Activated gamma-delta T cell (primary cell): ENCODE measurements at places on chromosomes 3 and 15.

- DNase-seq, result no peak
Measured at GRCh38 chr15:82103468-82103867, 57.6 kb upstream of the MEX3B start.

DNA sequence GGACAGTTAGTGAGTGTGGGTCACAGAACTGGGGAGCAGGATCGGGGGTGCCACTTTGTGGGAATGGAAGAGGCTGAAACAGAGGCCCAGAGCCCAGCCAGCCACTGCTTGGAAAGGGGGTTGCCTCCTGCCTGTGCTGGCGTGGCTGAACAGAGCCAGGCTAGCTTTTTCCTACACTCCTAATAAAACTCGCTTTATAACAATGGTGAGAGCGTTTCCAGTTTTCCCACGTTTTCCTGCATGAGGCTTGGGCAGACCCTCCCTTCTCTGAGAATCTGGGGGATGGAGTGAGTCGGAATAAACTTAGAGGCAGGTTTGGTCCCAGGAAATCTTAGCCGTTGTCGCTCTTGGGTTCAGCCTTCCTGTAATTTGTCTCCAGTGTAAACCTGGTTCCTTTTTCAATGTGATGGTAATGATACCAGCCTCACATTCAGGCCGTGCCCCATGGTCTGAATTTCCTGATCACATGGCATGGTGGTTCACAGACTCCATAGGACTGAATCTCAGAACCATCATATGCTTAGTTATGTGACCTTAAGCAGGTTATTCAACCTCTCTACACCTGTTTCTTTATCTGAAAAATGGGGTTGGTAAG is 6.5 kb upstream of the FGD5 start:
- no peak for DNase-seq

DNA sequence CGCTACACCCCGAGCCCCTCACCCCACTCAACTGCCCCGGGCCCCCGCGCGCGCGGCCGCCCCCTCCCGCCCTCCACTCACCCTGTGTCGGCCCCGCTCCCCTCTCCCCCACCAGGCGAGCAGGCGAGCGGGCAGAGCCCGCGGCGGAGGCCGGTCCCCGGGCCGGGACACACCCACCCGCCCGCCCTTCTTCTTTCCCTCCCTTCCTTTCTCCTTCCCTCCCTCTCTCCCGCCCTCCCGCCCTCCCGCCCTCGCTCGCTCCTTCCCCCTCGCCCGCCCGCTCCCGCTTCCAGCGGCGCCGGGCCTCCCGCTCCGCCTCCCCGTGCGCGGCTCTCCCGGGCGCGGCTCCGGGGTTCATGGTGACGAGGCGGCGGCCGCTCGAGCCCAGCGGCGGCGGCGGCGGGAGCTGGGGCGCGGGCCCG is at the start of gene CTDSPL:
Gene CTDSPL, plus strand, starts transcription at position 261 of the 422 bp plus-strand sequence. CDS start 320 bp downstream, outside the sequence.
- no peak for DNase-seq

DNA sequence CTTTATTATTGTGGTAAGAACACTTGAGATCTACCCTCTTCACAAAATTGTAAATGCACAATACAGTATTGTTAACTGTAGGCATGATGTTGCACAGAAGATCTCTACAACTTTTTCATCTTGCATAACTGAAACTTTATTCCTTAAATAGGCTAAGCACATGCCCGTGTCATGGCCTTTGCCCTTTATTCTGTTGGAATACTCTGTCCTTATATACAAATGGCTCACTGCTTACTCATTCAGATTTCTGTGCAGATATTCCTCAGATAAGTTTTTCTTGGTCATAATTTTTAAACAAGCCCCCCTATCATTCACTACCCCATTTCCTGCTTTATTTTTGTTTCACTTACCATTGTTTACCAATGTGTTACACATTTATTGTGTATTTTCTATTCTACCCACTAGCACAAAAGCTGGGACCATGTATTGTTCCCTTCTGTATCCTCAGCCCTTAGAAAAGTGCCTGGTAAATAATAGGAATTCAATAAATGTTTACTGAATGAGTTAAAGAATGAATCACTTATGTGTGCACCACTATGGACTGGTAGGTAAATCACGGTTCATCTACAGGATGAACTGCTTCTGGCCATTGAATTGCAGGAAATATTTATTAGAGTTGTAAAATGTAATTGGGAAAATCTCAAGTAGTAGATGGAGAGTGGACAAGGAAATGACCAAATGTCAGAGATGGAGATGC is 151.0 kb downstream of the CPNE4 start:
- no peak for DNase-seq

DNA sequence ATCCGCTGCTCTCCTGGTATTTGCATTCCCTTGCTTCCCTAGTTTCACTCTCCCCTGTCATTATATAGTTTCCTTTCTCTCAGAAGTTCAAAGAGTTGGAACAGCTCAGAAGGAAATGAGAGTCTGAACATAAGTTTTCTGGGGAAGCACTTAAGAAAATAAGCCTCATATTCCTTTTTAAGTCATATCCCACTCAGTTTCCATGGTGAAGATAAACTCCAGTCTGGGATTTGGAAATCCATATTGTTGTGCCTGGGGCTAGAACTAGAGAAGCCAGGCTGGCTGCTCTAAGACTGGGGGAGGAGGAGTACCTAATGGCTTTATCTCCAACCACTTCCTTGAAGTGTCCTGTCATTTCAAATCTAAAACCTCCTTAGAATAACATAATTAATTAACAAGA is 134.2 kb upstream of the ALCAM start:
- no peak for DNase-seq

GRCh38 chr15:48540756-48541155 is 104.8 kb downstream of the FBN1 start:
- DNase-seq, result no peak

DNA sequence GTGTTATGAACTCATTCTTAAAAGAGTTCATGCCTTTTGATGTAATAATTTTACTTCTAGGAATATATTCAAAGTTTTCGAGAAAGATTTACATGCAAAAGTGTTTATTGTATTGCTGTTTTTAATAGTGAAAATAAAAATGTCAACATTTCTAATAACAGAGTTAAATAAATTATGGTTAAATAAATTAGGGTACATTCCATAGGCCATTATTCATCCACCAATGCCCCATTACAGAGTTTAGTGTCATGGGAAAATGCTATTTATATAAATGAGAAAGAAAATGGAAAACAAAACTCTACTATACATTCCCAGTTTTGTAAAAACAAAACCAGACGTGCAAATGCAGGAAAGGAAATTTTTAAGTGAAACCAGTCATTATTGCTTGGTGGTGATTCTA is 538.1 kb upstream of the TBL1XR1 start:
- no peak for DNase-seq

DNA sequence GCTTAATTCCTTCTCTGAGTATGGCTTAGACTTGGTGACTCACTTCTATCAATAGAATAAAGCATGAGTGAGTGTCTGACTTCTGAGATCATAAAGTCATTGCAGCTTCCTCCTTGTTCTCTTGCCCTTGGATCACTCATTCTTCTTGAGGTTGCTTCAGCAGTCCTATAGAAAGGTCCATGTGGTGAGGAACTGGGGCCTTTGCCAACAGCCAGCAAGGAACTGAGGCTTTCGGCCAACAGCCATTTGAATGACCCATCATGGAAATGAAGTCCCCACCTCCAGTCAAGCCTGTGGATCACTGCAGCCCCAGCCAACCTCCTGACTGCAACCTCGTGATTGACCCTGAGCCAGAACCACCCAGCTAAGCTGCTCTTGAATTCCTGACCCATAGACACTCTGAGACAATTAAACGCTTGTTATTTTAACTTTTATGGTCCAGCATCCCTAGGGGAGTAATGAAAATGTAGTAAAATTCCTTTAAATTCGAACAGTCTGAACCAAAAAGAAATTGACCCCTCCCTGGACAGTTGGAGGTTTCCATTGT is 84.5 kb downstream of the WDR76 start:
- DNase-seq, result no peak

DNA sequence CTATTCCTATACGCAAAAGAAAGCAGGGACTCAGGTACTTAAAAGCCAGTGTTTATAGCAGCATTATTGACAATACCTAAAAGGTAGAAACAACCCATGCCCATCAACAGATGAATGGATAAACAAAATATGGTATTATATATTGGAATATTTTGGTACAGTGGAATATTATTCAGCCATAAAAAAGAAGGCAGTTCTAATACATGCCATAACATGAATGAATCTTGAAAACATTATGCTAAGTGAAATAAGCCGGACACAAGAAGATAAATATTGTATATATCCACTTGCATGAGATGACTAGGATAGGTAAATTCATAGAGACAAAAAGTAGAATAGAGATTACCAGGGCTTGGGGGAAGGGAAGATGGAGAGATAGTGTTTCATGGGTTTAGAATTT is 9.2 kb downstream of the FNDC3B start:
- no peak for DNase-seq

DNA sequence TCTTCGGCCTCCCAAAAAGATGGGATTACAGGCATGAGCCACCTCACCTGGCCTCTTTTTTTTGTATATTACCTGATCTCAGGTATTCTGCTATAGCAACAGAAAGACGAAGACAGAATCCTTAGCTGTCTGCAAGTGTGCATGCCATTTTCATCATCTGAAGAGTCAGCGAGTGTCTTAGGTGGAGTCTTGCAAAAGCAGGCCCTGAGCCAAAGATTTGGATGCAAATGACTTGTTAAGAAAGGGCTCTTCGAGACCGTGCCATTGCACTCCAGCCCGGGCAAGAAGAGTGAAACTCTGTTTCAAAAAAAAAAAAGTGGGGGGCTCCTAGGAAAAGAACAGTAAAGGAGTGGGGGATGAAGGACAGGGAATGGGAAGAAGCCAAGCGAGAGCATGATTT is 10.2 kb upstream of the TRIM69 start:
- DNase-seq, result no peak

GRCh38 chr3:109563149-109563548 is 225.8 kb upstream of the DPPA4 start:
- no peak for DNase-seq

GRCh38 chr3:124659175-124659574 is 71.1 kb upstream of the UMPS start:
- no peak for DNase-seq

GRCh38 chr3:178671791-178672190 is 135.6 kb downstream of the KCNMB2 start:
- no peak for DNase-seq

- DNase-seq, result no peak
Measured at GRCh38 chr3:36596419-36596818, 167.9 kb downstream of the DCLK3 start.

DNA sequence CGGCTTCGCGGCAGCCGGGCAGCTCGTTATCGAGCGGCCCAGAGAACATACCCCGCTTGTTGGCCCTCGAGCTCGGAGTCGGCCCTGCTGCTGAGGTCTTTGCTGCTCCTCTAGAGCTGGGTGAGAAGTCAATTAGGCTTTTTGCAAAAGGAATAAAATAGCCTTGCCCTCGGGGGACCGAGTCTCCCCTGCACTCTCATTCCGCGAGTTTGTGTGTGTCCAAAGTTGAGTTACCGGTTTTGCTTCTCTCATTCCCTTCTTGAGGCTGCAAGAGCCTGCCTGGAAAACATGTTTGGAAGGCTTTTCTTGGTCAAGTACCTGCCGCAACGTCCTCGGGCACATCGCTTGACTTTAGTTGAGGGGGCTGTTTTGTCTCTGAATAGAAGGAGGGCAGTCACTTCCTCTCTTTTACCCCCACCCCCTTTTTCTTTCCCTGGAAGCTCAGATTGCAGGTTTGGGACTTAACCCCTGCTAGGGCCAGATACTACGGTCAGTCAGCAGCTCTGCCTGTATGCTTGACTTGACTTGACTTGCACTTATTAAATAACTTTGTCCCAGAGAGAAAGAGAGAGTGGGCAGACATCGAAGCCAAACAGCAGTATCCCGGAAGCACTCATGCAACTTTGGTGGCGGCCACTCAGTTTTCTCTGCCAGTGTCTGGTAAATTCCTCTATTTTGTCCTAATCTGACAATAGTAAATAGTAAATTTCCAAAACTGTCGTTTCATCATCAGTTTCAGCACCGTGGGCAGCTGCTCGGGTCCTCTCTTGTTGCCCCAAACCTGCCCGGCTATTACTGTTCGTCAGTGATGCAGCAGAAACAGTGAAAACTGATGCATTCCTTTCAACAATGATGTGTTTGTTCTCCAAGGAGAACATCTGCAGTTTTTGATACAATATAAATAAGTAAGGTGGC is 609 bp downstream of the RNF13 start:
- DNase-seq, result no peak

- DNase-seq, result no peak
Measured at GRCh38 chr3:8413337-8413926, 88.2 kb upstream of the LMCD1 start.

- no peak for DNase-seq
Measured at GRCh38 chr3:172522871-172523818, at the start of gene TNFSF10. TNFSF10 (minus strand) TSS chr3:172523430; CDS start chr3:172523384, 46 bp downstream.

DNA sequence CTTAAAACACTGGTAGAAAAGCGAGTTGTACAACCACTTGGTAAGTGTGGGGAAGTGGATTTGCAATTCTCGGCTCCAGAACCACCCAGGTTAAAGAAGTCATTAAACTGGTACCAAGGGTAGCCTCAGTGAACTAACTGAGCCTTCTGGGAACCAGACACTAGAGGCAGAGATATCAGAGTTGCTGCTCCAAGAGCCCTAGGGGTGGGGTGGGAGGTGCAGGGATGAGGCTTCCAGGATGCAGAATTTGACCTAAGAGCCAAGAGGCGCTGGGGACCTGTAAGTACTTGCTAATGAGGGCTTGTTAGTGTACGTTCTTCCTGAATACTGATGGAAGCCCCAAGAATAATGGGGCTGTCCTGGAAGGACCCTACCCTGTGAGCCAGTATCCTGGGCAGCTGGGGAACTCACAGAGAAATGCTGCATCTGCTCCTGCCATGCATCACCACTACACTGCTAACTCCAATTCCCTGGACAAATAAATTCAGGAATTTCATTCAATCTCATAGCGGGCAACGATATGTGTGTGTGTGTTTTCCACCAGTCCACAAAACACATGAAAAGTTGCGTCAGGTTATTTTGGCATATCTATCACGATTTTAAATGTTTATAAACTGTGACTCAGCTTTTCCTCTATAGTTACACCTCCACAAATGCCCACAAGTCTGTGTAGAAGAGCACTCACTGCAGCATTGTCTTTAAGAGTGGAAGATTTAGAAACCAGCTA is 23.8 kb downstream of the STIMATE start:
- DNase-seq, result no peak

DNA sequence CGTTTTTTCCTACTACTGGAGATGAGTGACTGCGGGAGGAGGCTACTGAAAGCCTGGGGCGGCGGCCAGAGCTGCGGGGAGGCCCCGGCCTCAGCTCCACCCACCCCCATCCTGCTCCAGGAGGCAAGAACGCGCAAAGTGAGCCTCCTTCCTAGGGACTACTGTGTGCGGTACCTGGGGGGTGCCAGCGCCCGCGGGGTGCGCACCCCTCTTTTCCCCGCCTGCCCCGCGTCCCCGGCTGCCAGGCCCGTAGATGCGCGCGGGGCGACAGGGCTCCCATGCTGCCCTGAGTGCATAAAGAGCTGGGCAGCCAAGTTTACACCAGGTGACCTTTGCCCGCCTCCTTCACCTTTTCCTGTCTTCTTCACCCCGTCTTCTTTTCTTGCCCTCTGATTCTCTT is 2.5 kb upstream of the USF3 start:
- no peak for DNase-seq
